Stimulated activated CD8-positive, alpha-beta memory T cell treated with anti-CD3 and anti-CD28 coated beads, Interleukin-2, amount 100 ng/mL, for 1 hour (primary cell): ENCODE measurements at places on chromosomes 13 and 19.

- no peak for DNase-seq
Observed at GRCh38 chr19:39708594-39708993, 4.3 kb downstream of the LGALS14 start.

DNA sequence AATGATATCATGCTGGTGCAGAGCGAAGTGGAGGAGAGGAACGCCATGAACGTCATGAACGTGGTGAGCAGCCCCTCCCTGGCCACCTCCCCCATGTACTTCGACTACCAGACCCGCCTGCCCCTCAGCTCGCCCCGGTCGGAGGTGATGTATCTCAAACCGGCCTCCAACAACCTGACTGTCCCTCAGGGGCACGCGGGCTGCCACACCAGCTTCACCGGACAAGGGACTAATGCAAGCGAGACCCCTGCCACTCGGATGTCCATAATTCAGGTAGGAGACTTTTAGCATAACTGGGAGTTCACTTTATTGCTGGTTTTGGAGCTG is 3.3 kb downstream of the PCDH17 start:
- DNase-seq, result no peak

GRCh38 chr13:50511877-50512341 is 331.6 kb downstream of the DLEU7 start:
- no peak for DNase-seq

- no peak for DNase-seq
Observed at GRCh38 chr13:113064534-113065405, 40.8 kb upstream of the F7 start.

GRCh38 chr13:66557357-66557756 is 672.8 kb downstream of the PCDH9 start:
- no peak for DNase-seq

GRCh38 chr19:5153601-5154128 is 184.8 kb downstream of the KDM4B start:
- no peak for DNase-seq

DNA sequence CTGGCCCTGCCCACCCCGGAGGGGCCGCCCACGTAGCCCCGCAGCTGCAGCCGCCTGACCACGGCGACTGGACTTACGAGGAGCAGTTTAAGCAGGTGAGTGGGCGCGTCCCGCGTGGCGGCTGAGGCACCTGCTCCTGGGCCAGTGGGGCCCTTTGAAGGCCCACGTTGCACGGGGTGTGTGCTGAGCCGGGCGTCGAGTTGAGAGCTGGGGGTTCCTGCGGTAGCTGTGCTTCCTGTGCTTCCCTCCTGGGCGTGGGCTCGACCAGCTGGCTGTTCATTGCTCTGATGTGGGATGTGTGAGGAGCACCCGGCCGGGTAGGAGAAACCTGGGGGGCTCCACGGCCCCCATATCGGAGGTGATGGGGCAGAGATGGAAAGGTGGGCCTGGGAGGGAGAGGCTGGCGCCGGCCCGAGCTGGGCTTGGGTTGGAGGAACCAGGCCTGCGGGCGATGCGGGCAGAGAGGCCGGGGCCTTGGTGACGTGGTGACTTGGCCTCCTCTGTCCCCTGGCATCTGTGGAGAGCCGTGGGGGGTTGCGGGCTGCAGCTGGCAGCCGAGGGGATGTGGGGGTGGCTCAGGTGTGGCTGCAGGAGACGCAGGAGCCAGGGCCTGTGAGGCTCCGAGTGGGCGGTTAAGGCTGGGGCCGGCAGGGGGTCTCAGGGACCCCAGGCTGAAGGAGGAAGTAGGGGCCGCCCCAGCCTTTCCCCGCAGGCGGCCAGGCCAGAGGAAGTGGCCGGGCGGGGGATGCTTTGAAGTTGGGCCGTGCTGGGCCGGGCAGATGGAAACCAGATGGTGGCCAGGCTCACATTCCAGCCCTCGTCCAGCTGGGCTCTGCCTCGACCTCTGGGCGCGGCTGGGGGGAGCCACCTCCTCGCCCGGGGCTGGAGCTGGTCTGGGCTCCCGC is 7.1 kb downstream of the ARID3A start:
- no peak for DNase-seq

DNA sequence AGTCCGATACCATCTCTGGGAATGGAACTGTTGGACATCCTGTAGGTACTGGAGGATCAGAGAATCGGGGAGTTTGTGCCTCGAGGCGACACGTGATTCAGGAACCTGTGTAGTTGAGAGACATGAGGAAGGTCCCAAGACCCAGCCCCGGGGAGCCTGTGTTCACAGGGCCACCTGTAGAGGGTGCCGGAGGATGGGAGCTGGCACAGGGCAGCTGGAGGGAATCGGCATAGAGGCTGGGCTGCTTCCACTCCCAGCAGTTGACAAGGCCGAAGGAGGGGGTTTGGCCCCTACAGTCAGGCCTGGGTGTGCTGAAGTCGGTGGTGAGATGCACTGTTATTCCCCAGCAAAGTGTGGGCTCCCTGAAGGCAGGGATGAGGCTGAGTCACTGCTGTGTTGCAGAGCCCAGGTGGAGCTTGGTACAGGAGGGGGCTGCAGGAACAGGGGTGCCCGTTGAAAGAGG is 2.5 kb upstream of the ISYNA1 start:
- no peak for DNase-seq

DNA sequence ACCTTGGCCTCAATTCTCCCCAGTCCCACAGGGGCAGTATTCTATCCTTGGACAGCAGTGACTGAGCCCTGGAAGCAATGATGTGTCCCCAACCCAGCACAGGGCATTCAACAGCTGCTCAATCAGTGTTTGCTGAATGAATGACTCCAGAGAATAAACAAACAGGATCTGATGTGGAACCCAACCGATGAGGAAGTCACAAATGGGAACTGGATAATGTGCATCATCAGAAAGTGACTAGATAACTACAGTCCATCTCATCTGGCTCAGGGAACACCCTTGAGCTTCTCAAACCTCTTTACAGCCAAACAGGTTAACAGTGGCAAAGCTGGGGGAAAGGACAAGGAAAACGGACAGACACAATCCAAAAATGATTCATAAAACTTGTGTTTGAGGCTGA is 8.2 kb downstream of the SLC25A30 start:
- DNase-seq, result no peak

GRCh38 chr13:39684531-39685137 is 29.2 kb downstream of the COG6 start:
- no peak for DNase-seq

GRCh38 chr19:55651236-55651635 is 3.2 kb downstream of the CCDC106 start:
- no peak for DNase-seq

DNA sequence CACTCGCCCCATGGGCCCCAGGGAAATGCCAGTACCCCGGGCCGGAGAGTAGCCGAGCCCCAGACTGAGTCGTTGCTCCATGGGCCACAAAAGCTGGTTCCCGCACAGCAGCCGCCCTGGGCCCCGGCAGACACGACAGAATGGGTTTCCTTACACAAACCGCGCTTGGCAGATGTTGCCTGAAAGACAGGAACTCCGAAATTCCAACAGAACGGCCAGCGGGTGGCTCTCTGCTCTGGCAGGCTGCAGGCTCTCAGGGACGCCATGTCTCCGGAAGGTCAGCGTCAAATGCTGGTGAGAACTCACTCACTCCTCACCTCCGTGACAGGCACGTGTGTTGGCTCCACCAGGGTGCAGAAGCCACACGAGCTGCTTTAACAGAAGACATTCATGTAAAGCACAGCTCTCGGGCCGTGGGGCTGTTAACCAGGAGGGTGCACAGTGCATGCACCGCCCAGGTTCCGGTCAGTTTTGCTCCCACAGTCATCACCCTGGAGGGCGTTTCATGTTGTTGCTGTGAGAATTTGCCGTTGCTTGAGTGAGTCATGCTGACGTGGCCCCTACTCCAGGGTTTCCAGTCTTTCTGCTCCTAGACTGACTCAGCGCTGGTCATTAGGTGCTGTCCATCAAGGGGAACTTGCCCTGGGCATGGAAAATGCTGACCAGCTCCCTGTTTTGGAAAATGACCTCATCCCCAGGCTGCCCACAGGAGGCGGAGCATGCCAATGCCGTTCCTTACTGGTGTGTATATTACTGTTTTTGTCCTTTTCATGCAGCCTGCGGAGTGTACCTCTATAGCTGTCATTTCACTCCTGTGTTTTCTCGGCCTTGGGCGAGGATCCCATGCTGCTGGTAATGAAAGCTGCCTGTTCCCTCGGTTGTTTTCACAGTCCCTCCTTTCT is 44.8 kb downstream of the ANKRD10 start:
- no peak for DNase-seq

DNA sequence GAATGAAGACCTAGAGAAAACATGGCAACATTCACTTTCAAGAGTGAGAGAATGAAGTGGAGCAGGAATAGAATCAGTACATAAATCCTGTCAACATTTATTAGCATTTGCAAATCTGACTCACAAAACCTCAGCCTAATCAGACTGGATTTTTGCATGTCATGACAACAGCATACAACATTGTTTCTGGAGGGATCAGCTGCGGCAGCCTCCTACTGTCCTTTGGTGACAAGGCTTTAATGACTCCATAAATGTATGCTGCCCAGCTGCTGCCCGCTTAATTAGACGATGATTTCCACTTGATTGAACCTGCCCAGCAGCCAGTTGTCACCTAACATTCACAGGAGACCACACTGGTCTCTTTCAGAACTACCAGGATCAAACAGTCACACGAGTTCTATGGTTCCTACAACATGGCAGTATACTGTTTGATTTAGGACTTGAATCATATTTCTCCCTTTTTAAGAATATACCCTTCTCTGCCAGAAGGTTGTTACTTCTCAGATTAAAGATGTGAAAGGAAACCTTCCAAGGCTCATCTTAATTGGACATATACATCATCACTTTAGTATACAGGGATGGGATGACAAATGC is 9.3 kb downstream of the EBPL start:
- DNase-seq, result no peak

DNA sequence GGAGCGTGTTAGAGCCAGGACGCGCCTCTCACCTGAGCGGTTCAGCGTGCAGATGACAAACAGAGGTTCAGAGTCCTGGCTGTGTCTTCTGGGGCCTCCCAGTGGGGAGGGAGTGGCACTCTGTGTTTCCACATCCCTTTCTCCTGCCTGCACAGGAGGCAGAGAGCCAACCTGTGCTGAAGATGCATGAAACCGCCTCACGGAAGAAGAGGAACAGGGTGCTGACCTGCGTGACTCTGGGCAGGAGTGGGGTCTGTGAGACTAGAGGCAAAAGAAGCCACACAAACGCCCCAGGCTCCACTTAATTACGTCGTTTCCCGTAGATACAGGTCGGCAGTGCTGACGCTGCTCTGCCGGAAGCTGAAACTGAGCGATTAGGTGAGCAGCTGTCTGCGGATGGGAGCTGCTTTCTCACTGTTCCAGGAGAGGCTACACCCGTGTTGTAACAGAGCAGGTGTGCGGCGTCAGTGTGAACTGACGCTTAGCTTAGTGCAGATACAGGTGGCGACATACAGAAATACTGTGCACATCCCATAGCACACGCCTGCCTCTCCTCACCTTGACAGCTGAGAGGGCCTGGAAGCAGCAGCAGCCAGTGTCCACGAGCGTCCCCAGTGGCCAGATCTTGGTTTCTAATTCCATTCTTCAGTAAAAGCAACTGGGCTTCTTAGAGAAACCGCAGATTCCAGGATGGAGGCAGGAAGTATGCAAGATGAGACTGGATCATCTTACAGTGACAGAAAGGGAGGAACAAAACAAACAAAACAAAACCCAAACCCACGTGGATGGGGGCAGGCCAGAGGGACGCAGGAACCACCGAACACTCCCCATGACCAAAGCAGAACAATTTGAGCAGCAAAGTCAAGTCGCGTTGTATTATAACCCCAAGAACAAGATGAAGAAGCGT is 37.7 kb upstream of the MCF2L start:
- DNase-seq, result no peak

- no peak for DNase-seq
Observed at GRCh38 chr13:25067064-25067463, 28.9 kb upstream of the PABPC3 start.

- DNase-seq, result no peak
Observed at GRCh38 chr13:102626928-102627327, 30.1 kb downstream of the TPP2 start.

- DNase-seq, result no peak
Observed at GRCh38 chr13:52934258-52934657, 85.8 kb upstream of the PCDH8 start.

DNA sequence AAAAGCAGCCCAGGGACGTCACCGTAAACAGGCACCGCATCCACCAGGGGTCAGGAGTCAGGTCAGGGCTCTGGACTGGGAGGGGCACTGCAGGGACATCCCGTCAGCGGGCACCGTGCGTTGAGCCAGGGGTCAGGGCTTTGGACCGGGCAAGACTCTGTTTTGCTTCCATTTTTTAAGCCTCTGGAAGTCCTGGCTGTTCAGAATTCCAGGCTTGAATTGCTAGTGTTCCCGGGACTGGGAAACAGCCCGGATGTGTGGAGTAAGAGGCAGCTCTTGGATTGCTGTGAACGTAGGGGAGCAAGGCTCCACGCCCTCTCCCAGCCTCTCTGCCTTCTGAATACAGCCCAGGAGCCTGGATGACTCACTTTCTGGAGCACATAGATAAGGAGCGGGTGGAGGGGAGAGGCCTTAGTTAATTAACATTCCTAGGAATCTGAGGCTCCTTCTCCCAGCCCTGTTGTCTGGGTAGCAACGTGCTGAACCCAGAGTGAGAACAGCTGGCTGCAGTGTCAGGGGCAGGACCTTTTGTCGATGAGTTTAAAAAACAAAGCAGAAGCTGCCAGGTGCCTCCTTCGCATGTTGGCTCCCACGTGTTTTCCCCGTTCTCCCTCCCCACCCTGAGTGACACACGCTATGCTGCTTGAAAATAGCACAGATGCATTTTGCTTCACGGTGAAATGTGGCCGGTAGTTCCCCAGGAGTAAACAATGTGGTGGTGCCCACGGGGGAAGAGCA is 21.9 kb downstream of the ATP11A start:
- no peak for DNase-seq

DNA sequence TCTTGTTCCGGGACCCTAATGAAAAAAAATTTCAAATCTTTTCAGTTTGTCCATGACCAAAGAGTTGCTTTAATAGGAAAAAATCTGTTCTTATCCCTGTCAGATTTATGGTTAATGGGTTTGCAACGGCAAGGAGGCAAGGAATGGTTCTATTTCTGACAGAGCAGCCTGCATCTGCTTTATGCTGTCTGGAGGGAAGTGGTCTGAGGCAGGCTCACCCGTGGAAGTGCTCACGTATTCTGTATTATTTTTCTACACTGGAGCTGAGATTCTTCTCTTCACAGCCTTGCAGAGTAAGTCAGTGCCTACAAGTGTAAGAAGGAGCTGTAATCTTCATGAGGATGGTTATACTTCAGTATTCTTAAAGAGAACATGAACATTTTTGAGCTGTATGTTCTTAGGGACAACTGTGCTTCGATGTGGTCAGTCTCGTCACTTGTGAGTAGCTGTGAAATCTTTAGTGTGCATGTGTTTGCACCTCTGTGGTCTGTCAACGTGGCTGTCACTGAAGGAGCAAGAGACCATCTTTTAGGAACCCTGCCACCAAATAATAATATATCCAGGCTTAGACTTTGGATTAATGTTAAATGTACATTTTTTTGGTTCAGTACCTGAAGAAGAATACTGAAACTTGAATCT is 114.3 kb downstream of the DNAJC3 start:
- no peak for DNase-seq

DNA sequence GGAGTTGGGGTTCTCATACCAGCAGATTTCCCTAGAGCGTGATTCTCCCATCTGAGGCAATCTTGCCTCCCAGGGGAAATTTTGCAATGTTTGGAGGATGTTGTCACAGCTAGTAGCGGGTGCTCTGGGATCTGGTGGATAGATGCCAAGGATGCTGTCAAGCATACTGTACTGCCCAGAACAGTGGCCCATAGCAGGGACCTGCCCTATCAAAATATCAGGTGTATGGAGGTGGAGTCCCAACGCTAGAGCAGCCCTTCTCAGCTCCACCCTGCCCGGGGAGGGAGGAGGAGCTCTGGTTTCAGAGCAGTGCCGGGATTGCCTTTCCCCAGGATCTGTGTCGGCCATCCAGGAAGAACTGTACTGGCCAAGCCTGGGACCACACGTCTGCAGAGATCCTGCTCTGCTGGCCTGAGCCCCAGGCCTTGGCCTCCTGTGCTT is 10.9 kb upstream of the QTRT1 start:
- no peak for DNase-seq
